ENCODE measurements at places on chromosomes 3 and 15.

DNA sequence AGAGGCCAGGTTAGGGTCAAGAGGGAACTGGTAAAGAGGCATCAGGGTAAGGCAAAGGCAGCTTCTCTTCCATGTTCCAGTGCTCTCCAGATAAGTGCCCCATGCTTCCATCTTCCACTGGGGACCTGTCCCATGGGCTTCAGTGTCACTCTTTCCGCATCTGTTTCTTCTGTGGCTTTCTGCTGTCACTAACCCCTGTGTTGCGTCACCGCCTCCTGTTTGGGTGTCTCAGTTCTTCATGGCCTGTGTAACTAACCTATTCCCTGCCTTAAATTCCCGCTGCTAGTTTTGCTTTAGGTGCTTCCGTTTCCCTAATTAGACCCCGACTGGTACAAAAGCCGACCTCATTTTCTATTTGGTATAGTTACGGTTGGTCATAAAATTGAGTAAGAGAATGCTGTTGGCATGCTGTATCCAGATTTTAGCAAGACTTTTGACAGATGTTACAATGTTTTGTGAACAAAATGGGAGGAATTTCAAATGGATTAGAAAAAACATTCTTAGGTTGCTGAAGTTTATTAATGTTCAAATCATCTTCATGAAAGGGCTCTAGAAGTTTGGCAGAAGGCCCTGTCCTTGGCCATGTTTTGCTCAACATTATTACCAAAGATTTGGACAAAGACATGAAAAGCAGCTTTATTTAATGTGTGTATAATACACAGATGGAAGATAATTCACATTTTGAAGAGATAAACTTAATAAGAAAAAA is 245.3 kb downstream of the BBX start:
- no peak for DNase-seq

- DNase-seq, result no peak
These were observed 234.4 kb downstream of the SHQ1 start for GRCh38 chr3:72613871-72614270.

DNA sequence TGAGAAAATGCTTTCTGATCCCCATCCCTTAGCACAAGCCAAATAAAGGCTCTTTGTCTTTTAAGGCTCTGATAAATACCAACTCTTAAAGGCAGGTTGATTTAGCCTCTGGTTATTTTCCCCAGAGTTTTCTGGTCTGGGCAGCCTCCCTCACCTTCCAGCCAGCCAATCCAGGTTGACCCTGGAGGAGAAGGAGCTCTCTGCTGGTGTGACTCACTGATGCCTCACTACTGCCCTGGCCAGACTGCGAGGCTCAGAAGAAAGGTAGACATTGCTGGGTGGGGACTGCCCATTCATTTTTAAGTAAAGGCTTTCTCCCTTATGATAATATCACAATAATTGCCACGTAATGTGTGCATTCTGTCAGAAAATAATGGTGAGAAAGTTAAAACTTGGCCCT is 37.1 kb downstream of the SLCO3A1 start:
- no peak for DNase-seq

DNA sequence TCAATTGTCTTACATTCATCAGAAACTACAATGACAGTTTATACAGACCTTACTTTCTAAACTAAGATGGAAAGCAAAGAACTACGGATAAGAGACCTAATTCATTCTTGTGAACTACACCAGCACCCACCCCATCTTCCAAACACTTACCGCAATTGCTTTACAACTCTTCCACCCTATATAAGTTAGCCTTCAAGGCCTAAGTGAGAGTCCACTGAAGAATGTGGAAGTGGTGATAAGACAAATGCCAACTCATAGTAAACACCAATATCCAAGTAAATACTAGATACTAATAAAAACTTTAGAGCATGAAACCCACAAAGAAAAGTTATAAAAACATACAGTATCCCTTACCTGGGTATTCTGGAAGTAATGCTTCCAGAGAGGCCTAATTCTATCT is 13.6 kb downstream of the ARF4 start:
- DNase-seq, result no peak

GRCh38 chr3:103847081-103848062 is 1412.6 kb downstream of the ZPLD1 start:
- no peak for DNase-seq

- DNase-seq, result no peak
These were observed 116.3 kb downstream of the MITF start for GRCh38 chr3:69855436-69856162.

GRCh38 chr15:27401471-27401870 is 430.5 kb downstream of the GABRG3 start:
- no peak for DNase-seq

- no peak for DNase-seq
These were observed 42.5 kb downstream of the CA12 start for GRCh38 chr15:63339006-63339766.

- no peak for DNase-seq
These were observed 87.4 kb downstream of the ITPR1 start for GRCh38 chr3:4580346-4581123.

All from GOT3 (cell line).